Right kidney (tissue), 9 donors: ENCODE measurements at places on chromosomes 5 and 9.

GRCh38 chr5:56745864-56746263, 69.5 kb upstream of the MAP3K1 start:
- DNase-seq = no peak

DNA sequence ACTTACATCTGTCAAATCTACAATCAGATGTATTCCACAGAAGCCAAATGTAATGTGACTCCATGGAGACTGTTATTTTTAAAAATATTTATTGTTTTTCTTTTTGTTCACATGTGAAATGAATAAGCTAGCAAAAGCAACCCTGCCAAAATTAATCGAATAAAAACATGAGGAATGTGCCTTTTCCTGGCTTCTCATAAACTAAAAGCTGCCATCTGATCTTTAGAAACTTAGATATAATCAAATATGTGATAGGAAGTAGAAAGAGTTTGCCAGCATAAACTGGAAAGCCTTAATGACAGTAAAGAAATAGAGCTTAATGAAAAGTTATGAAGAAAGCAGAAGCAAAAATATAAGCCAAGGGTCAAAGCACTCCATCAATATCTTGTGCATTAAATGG, 1724.7 kb upstream of the WWC1 start:
- no peak for DNase-seq

- DNase-seq = no peak
Measured at GRCh38 chr5:53151713-53152458, 42.3 kb upstream of the MOCS2 start.

DNA sequence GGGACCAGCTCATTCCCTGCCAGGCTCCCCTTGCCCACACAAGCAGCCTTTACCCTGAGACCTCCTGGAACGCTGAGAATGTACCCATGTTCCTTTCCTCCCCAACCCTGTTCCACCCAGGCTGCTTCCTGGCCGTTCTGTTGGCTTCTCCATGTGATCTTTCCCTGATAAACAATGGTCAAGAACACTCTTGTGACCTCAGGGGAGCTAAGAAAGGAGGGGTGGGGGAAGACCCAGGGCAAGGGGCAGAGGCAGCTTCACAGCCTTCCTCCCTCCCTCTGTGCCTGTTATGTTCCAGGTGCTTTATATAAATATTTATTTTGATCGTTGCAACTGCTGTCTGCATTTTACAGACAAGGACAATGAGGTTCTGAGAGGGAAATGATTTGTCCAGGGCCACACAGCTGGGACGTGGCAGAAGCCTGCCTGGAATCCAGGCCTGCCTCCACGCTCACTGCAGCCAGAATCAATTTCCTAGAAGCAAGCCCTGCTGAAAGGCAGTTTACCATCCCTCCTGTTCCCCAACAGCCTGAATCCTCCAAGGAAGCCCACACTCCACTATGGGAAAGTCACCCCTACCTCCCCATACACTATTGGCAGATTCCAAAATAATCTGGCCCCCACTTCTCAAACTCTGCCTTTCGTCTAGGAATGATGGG, 3.9 kb downstream of the SHROOM1 start:
- no peak for DNase-seq

- DNase-seq = no peak
Measured at GRCh38 chr9:131870156-131870555, 130.3 kb upstream of the RAPGEF1 start.

DNA sequence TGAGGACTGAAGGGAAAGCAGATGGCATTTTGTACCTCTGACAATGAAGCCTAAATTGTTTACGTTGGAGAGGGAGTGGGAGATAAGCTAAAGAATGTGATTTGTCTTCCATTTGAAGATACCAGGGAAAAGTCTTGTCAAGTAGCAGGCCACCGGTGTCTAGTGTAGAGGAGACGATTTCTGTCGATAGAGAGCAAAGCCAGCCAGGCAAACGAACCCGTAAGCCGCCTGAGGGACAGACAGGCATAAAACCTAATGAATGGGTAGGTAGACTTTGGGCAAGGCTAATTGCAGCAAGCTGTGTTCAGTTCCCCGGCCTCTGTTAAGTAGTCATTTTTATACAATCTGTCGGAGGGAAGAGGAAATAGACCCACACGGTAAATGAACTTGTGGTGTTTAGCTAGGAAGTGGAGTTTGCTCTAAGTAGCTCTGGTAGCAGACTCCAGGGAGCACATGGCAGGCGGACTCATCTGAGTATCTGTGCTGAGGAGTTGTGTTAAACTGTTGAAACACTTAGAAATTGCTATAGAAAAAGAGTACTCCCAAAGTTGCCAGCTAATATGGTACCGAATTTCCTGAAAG, 28.8 kb downstream of the SMARCA2 start:
- no peak for DNase-seq

- no peak for DNase-seq
Measured at GRCh38 chr9:86405926-86406325, 51.7 kb upstream of the TUT7 start.

- no peak for DNase-seq
Measured at GRCh38 chr5:108141676-108142075, 240.2 kb downstream of the FBXL17 start.

- no peak for DNase-seq
Measured at GRCh38 chr5:125713109-125713805, 710.0 kb upstream of the GRAMD2B start.

DNA sequence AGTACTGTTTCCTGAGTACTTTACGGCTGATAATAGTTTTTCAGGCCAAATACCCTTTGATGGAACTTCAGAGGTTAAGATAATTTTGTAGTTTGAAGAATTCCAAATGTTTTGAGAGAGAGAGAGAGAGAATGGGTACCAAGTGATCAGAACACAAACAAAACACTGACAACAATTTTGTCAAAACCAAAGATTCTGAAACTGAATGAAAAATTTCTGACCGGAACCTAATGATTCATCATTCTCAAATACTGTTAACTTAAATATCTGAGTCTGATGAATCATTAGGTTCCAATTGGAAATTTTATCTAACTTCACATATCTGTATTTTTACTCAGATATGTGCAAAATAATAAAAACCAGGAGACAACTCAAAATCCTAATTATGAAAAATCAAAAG, 4.0 kb downstream of the LMBRD2 start:
- DNase-seq = no peak
